ENCODE measurements at places on chromosomes 1 and 21.

DNA sequence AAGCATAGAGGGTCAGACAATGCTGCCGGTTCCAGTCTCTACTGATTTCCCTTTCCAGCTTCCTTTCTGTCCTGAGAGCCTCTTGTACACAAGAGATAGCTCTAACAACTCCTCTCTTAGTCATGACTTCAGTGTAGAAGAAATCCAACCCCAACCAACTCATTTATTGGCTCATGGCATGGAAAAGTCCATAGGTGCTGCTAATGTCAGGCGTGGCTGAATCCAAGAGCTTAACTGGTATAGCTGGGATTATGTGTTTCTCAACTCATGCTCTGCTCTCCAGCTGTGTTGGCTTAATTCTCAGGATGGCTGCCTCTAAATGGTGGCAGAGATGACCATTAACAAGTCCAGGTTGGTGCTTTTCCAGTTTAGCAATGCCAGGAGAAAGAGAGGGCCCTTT is 12.4 kb upstream of the THRAP3 start:
- DNase-seq, result no peak

DNA sequence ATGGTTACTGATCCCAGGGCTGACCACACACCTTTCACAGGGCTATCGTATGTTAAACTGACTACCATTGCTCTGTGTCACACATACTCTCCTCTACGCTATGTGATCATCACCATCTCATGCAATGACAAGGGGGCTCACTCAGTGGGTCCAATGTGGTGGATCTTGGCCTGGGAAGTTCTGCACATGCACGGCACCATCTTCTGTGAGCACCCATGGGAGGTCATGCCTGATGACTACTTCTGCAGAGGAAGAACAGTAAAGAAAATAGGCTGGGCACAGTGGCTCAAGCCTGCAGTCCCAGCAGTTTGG is 60.0 kb upstream of the FOXD3 start:
- DNase-seq, result no peak

DNA sequence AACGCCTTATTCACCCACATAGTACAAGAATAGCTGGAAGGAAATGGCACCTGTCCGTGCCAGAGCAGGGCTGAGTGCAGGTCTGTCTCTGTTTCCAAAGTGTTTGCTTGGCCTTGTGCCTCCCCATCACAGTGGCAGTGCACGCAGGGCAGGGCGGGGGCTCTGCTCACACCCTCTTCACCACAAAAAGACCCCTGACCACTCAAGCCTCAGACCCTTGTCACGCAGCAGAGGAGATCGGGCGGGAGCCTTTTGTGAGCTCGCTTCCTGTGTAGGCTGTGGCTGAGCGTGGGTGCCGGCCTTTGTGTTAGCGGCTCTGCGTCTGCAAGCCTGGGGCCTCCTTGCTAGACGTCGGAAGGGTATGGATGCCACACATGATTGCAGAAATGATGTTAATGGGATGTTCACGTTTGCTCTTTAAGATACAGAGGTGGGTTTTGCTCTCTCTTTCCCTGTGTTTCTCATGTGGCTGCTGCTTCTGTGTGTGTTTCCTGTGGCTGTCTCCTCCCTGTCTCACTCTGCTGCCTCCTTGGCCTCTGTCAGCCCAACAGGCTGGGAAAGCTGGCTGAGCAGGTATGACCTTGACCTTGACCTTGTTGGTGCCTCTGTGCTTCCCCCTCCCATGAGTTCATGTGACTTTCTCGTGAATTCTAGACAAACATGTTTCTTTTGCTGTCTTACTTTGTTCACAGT is 45.4 kb downstream of the S100B start:
- no peak for DNase-seq

- DNase-seq, result no peak
Observed at GRCh38 chr1:236480758-236481436, 42.9 kb upstream of the LGALS8 start.

GRCh38 chr1:202063093-202063492 is 52.7 kb downstream of the ELF3 start:
- no peak for DNase-seq

DNA sequence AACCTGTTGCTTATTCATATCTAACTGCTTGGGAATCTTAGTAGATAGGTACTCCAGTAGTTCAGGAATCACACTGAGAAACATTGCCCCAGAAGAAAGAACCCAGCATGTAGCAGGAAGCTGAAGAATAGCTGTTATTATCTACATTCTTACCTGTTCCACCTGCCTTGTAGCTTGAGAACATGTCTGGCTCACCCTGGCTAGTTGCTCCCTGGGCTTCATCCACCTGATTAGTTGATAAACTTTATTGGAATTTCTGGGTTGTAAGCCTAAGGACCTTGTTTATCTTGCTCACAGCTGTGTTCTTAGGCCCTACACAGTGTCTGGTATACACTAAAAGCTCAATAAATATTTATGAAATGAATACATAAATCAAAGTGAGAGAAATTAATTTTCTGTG is 106.3 kb upstream of the DMRTA2 start:
- no peak for DNase-seq

DNA sequence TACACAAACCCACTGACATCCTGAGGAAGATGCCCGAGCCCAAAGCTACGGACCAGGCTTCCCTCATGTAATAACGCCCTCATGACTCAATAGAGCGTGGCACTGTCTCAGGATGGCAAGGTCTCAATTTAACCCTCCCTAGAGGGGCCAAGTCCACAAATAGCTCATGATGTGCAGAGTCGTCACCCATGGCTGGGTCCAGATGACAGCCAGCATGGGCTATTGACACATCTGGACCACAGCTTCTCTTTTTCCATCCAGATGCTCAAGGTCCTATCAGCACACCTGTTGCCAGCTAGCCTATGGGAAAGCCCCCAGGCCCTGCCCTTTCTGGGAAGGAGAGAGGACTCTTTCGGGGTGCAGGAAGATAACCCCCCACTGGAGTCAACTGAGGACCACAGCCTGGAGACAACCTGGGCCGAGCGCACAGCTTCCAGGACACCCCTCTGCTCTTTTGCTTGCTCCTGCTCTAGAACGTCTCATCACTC is 2.8 kb downstream of the LAPTM5 start:
- no peak for DNase-seq

GRCh38 chr1:217393896-217394295 is 237.0 kb downstream of the GPATCH2 start:
- DNase-seq, result no peak

- DNase-seq, result no peak
Observed at GRCh38 chr1:38133304-38133703, 86.7 kb upstream of the POU3F1 start.

DNA sequence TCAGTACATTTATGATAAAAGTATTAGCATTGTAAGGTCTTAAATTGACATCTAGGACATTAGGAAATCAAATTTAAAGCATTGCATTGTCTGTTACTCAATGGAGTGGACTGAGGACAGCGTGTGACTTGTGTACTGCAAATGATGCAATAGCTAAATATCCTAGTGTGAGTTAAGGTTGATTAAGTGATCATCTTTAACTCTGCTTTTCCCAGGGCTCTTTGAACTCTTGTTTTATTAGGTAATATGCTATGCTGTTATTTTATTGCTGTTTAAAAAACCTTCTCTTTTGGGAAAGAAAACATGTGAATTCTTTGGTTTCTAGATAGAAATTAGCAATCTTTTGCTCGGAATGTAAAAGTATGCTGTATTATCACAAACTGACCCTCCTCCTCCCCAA is 38.6 kb downstream of the NFIA start:
- no peak for DNase-seq

- DNase-seq, result no peak
Observed at GRCh38 chr1:119773711-119774241, 5.1 kb upstream of the HMGCS2 start.

GRCh38 chr1:29811247-29811646 is 574.9 kb downstream of the PTPRU start:
- DNase-seq, result no peak

- DNase-seq, result no peak
Observed at GRCh38 chr21:35088319-35088771, 39.2 kb upstream of the RUNX1 start.

DNA sequence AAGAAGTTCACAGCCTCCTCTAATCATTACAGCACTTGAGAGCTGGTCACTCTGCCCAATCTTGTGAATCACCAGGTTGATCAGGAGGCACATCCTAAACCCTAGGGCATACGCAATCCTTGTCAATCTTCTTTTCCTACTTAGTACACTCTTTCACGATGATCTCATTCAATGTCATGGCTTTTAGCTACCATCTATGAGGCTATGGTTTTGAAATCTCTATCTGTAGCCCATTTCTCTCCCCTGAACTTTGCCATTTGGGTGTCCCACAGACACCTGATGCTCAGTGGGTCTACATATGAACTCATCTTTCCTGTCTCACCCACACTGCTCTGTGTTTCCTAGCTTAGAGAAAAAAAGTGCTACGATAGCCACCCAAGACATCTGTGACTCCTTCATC is 1.9 kb upstream of the MED18 start:
- no peak for DNase-seq

DNA sequence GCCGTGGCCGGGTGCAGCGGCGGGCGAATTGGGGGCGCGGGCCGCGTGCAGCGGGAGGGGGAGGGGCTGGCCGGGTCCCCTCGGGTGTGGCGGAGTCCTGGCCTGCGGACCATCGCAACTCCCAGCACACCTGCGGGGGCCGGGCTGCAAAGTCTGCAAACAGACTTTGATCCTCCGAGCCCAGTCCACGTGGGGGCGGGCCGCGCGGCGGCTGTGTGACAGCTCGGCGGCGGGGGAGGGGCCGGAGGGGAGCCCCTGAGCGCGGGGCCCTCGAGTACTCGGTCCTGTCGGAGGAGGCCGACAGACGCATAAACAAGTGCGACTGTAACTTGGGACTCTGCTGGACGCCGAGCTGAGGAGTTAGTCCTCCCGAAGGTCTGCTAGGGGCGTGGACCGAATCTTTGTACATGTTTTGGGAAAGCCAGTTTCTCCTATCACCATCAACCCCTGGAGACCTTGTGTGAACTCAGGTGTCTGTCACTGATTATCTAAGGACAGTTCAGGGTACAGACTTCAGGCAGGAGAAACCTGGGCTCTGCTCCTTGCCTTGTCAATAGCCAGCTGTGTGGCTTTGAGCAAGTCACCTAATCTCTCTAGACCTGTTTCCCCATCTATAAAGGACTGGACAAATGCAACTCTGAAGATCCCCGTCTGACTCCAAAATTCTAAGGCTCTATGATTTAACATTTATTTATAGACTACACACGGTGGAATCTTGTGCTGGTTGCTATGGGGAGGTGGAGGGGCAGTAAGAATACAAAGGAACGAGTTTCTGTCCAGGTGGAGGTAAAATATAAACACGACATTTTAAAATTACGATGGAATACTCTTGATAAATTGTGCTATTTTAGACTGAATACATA is 710 bp upstream of the SLC30A1 start:
- peak; percentile 35 for DNase-seq

DNA sequence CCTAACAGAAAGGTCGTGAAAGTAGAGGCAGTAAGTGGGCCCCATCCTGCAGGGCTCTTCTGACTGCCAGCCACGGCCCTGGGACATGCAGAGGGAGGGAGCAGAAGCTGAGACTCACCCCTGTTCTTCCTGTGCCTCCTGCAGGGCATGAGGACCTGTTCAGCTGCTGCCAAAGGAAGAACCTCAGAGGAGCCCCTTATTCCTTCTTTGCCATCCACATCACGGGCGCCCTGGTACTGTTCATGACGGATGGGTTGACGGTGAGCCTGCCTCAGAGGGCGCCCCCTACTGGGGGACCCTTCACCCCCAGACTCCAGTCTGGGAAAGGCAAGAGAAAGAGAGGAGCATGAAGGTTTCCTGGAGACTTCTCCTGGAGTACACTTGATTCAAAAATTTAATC is 47.1 kb downstream of the ELK4 start:
- no peak for DNase-seq

GRCh38 chr1:35369922-35370671 is 101.6 kb downstream of the ZMYM4 start:
- no peak for DNase-seq

DNA sequence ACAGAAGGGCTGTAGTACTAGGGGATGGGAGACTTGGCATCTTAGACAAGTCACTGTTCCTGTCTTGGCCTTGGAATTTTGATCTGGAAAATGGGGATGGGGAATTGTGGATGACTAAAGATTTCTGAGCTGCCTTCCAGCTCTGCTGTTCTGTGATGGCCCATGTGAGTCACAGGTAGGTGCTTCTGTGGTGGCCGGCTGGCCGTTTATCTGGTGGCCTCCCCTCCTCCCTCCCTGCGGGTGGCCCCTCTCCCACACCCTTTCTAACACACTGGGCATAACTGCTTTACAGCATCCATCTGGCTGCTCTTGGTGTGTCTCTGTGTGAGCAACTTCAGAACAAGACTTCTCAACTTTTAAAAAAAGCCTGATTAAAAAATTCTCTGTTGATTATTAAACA is 35.9 kb downstream of the KCNA2 start:
- DNase-seq, result no peak

DNA sequence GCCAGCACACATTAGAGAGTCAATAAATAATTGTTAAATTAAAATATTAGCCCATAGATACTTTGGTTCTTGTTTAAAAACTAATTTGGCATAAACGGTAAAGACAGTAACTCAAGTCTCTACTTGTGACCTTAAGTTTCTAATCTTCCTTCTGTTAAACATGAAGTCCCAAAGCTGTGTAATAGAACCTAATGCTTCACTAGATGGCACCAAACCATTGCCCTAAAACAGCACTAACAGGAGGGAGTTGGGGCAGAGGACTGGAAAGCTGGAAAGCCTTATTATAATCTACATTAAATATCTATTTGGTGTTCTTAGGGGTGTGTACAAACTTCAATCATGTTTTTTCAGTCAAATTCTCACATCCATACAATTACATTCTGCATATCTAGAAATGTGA is 176.7 kb downstream of the OLFM3 start:
- DNase-seq, result peak; percentile 36

DNA sequence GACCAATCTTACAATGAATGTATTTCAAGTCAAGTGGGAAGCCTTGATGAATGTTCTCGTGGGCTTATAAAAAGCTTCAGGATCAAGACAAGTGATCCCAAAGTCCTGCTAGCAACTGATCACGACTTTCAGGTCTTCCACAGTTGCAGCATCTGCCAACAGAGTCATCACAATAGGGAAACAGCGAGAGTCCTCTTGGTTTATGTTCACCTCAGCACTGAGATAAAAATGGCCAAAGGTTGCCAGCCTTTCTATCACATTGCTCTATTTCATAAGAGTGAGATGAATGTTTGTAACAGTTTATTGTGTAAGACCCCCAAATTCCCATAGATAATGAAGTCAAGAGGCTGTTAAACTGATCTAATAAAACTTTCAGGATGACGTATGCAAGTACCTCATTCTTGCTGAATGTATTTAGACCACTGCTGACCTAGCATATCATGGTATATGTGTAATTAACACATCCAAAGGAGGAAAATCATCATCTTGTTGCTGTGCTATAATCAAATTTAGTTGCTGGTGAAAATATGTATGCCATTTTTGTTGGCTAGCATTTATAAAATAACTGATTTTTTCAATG is 150.6 kb downstream of the TGFBR3 start:
- DNase-seq, result no peak

GRCh38 chr1:24673341-24673740 is 30.2 kb downstream of the SRRM1 start:
- no peak for DNase-seq

DNA sequence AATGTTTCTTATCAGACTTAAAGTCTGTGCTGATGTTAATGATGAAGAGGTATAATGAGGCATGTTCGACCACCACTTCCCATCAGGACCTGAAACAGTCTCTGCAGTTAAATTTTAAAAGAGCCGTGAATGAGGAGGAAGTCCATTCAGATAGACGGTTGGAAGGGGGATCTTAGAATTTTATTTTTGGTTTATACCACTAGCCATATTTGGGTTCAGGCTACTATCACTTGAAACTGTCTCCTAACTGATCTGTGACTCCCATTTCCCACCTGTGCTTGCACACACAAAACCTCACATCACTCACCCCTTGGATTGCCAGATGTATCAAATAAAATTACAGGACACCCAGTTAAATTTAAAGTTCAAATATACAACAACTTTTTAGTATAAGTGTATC is 9.9 kb upstream of the ANKRD13C start:
- no peak for DNase-seq

- no peak for DNase-seq
Observed at GRCh38 chr1:43573066-43573800, 42.5 kb downstream of the PTPRF start.

Measured in NCI-H2107 (cell line).